ENCODE measurements at places on chromosomes 2 and 18.
A peak's percentile ranks its signal among the peaks of the same experiment; 100 is the strongest.

DNA sequence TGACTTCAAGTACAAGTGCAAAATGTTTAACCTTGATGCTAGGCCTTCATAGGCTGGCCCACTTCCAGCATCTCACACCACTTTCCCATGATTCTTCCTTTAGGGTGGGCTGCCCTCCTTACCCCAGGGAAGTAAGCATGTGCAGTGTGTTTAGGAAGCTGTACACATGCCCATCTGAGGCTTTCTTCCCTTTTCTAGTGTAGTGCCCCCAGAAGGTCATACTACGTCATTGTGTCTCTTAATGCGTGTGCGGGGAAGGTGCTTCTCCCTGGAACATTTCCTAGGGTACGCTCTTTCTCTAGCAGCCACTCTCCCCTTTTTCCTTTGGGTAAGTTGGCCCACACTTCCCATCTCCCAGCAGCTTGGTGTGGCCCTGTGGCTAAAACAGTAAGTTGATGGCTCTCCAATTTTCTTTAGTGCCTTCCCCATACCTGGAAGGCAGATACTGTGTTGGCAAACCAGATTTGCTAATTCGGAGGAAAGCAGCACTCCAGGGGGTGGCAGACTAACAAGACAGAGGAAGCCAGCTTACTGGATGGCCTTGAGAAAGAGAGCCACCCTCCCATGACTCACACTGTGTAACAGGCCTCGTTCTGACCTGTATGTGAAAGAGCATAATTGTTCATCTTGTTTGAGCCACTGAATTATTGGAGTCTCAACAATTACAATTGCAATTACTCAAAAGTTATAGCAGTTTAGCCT, 1.1 kb upstream of the SULT6B1 start:
- DNase-seq = no peak

- DNase-seq = no peak
Measured at GRCh38 chr2:42053791-42054701, 6.2 kb downstream of the PKDCC start.

DNA sequence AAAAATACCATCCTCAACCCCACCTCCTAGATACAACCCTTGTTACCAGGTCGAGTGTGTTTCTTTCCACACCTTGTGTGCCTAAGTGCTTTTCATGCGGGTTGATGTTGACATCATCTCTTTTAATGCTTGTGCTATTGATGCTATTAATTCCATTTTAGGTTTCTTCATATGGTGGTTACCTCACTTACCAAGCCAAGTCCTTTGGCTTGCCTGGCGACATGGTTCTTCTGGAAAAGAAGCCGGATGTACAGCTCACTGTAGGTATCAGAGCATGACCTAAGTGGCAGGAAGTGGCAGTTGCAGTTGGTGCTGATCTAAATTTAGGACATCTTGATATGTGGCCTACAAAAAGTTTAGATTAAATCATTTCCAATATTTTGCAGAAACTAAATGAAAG, 149.9 kb upstream of the TTC39C start:
- DNase-seq = no peak

- DNase-seq = no peak
Measured at GRCh38 chr18:21864386-21864785, 123.8 kb downstream of the MIB1 start.

- no peak for DNase-seq
Measured at GRCh38 chr2:10360850-10361588, 58.3 kb downstream of the HPCAL1 start.

DNA sequence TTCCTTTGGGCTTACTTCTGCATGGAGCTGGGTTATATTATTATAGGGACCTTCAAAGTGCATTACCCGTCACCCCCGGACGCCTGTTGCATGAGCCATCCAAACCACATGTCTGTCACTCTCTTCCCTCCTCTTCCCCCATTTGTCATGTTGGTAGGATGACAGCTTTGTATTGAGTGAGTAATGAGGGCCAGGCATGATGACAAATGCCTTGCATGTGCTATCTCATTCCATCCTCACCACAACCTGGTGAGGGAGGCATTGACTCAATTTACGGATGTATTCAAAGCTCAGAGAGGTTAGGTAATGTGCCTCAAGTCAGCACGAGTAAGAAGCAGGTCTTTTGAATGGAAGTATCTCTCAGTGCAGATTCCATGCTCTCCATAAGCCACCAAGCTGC, 510.5 kb upstream of the TNP1 start:
- no peak for DNase-seq

DNA sequence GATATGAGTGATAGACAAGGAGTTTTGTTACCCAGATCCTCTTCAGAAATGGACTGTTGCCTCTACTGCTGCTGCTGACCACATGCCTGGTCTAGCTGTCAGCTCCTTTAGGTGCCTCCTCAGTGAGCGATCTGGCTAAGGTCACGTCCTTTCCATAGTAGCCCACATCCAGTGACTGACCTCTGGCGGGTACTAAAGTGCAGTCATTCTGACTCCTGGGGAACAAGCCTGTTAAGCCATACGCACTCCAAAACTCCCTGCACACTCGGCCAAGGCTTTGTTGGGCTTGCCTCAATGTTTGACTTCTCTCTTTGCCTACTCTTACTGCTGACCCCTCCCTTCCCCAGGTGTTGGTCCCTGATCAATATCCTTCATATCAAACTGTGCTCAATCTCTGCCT, 685.2 kb downstream of the IRS1 start:
- no peak for DNase-seq

DNA sequence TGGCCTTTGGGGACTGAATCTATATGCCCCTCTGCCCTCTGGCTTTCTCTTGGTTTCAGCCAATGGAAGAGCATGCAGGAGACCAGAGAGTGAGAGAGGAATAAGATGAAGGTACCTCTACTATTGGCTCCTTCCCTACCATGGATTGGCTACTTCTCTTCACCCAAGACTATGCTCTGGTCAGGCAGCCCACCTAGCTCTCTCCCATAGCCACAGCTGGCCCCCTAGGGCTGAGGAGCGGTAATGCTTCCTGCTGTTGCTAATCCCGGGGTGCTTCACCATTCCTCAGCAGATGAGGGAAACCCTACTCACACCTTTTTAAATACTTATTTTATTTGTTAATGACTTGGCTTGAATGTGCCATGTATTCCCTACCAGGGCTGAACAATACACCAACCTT, 142.4 kb downstream of the MREG start:
- DNase-seq = no peak

DNA sequence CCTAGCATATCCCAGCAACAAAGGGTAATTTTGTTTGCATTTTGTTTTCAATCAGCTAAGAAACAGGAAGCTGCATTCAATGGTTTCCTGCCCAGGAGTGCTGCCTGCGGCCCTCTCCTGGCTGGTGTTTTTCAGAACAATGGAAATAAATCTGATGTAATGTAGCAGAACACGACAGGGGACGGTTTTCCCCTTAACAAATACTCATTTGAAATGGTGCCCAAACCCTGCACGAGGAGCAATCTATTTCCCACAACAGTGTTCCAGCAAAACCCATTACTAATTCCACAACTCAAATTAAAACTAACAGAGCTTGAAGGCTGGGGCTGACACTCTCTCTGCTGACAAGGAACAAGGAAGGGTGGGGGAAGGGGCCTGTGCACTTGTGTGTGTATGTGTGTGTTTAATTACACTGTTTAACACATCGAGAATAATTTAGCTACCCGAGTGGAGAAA, 8.7 kb downstream of the CAPN13 start:
- DNase-seq = no peak

- DNase-seq = no peak
Measured at GRCh38 chr18:12253027-12253426, 1.1 kb upstream of the CIDEA start.

GRCh38 chr2:57943315-57943714, 103.3 kb upstream of the VRK2 start:
- no peak for DNase-seq

GRCh38 chr18:41887100-41887499, 67.9 kb upstream of the PIK3C3 start:
- no peak for DNase-seq

GRCh38 chr2:219405451-219405850, 12.7 kb upstream of the DES start:
- no peak for DNase-seq

GRCh38 chr2:25250331-25251070, 82.1 kb upstream of the POMC start:
- DNase-seq = no peak

- no peak for DNase-seq
Measured at GRCh38 chr2:108165729-108166128, 74.0 kb upstream of the SULT1C3 start.

DNA sequence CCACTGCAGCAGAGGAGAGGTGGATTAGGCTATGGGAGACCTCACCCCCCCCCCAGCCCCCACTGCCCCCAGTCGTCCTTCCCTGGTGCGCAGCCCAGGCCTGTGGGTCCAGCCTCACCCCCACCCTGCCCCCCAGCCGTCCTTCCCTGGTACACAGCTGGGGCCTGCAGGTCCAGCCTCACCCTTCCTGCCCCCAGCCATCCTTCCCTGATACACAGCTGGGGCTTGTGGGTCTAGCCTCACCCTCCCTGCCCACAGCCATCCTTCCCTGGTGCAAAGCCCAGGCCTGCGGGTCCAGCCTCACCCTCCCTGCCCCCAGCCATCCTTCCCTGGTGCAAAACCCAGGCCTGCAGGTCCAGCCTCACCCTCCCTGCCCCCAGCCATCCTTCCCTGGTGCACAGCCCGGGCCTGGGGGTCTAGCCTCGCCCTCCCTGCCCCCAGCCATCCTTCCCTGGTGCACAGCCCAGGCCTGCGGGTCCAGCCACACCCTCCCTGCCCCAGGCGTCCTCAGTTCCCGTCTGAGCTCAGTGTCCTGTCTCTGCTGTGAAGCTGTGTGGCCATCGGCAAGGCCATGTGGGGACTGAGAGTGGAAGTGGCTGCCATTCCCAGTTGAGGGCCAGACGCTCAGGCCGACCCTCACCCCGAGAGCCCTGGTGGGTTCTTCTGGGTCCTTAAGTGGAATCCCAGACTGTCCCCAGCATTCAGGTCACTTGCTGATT, 86.8 kb upstream of the SNTG2 start:
- DNase-seq = no peak

DNA sequence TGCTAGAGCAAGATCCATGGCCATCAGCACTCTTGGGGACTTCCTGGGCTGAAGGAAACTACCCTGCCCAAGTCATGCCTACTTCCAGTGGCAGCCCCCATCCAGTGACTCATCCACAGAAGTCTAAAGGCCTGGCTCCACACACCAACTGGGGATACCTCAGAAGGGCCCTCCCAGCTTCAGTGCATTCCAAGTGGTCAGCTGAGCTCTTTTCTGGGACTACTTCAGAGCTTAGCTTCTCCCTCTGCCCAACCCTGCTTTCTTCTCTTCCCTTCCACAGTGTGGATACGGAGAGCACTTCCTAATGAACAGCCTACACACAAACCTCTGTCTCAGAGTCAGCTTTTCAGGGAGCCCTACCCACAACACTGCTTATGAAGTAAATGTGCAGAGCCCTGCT, 66.5 kb downstream of the CLHC1 start:
- no peak for DNase-seq

GRCh38 chr2:40230707-40231432, 221.0 kb downstream of the SLC8A1 start:
- no peak for DNase-seq

- peak; percentile 41 for DNase-seq
Measured at GRCh38 chr18:13217466-13217961, 1.0 kb upstream of the LDLRAD4 start.

GRCh38 chr2:201808027-201808426, 1.7 kb downstream of the CDK15 start:
- DNase-seq = no peak

GRCh38 chr18:21820033-21820810, 79.6 kb downstream of the MIB1 start:
- no peak for DNase-seq

GRCh38 chr18:10113121-10114022, 199.6 kb downstream of the VAPA start:
- DNase-seq = no peak

DNA sequence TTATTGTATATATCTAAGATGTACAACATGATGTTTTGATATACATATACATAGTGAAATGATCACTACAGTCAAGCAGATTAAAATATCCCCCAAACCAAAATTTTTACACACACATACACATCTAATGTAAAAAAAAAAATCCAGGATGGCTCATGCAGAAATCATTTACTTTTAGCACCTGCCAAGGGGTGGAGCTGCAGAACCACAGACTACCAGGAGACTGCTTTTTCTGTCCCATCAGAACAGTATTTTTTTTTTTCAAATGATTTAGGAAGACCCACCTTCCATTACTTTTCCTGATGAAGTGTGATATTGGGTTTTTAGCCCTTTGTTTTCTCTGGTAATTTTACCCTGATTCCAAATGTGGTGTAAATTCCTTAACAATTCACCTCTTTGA, 61.9 kb downstream of the AQP4 start:
- DNase-seq = no peak

- DNase-seq = no peak
Measured at GRCh38 chr2:239751679-239752355, 273.3 kb downstream of the NDUFA10 start.

GRCh38 chr2:54757500-54757899, 34.0 kb downstream of the EML6 start:
- no peak for DNase-seq

DNA sequence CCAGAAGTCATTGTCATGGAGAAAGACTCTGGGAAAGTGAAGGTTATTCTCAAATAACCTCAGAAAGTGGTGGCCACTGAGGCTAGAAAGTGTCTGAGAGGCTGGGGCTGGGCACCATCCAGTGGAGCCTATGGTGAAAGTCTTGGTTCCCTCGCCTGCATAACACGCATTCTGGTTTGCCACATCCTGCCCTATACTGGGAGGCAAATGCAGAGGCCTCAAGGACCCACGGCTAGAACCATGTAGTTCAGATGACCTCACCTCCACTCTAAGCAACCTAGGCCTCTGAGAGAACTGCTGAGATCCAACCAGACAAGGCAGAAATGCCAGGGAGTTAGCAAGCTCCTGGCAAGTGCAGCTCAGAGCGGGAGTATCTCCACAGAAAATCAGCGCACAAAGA, 5.1 kb downstream of the ITGB6 start:
- DNase-seq = no peak

DNA sequence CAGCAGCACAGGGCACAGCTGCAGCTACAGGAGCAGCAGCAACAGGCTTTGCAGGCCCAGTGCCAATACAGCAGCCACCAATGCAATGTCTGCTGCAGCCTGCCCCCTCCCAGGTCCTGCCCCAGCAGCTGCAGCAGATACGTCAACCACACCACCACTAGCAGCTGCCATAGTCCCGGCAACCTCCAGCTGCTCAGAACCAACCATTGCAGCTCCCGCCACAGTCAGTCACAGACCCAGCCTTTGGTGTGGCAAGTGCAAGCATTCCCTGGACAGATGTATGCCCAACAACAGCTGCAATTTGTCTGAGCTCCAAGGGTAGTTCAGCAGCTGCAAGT, 53.3 kb upstream of the TUBA3E start:
- no peak for DNase-seq

GRCh38 chr2:37080266-37080665, 3.9 kb downstream of the HEATR5B start:
- no peak for DNase-seq

- DNase-seq = no peak
Measured at GRCh38 chr2:240230291-240230931, 90.0 kb upstream of the OTOS start.
